Peyer's patch (tissue), 4 donors: ENCODE measurements at places on chromosomes 11 and 22.

DNA sequence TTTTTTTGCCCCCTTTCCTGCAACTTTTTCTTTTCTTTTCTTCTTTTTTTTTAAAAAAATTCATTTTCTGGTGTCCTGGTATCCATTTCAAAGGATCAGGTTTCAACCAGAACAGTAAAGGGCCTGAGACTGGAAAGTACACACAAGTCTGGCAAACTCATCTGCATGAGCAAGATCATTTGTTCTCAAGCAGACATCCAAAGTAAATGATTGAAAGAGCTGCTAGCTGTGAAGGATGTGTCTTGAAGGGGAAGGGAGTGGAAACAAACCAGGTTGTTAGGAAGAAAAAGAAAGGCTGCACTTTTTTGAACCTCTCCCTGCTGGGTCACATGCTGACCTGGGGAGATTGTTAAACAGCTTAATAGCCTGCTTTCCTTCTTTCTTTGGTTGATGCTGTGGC is 5.3 kb downstream of the YAP1 start:
- H3K27me3 ChIP-seq, result no peaks in the 10 kb centered on the region
- no peaks in the 10 kb centered on the region for H3K36me3 ChIP-seq
- no peak overlapping the region for H3K4me3 ChIP-seq
- H3K4me1 ChIP-seq, result no peaks in the 10 kb centered on the region
- H3K27ac ChIP-seq, result no peak overlapping the region

DNA sequence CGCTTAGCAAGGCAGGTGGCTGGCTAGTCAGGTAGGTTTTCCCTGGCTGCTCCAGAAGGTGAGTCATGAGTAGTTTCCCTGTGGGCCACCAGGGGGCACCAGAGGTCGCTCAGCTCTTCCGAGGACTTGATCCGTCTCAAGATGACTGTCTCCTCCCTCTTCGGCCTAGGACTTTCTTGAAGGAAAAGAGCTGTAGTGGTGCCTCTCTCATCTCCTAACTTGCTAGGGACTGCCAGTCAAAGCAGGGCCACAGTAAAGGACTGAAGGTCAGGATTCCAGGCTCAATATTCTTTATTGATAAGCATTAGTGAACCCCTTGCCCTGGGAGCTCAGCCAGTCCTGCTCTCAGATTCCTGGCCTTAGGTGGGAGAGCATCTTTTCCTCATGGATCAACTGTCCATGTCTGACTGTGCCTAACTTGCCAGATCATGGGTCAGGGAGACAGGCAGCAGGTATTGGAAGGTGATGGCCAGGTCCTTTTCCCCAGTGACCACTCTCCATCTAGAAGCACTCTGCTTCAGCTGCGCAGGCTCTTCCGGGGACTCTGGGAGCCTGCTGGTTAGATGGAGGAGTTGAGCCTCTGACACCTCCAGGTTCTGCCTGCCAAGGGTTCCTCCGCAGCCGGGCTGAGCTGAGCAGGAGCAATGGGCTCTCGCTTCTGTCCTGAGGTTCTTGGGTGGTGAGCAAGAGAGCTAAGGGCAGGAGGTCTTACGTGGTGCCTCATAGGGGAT is 1.9 kb downstream of the POLD4 start:
- H3K27ac ChIP-seq, result peak overlapping the region; percentile 100
- H3K4me1 ChIP-seq, result peaks cover 47% of the 10 kb centered on the region
- H3K27me3 ChIP-seq, result no peaks in the 10 kb centered on the region
- peak; percentile 77 for DNase-seq
- peak overlapping the region; percentile 79 for H3K4me3 ChIP-seq

DNA sequence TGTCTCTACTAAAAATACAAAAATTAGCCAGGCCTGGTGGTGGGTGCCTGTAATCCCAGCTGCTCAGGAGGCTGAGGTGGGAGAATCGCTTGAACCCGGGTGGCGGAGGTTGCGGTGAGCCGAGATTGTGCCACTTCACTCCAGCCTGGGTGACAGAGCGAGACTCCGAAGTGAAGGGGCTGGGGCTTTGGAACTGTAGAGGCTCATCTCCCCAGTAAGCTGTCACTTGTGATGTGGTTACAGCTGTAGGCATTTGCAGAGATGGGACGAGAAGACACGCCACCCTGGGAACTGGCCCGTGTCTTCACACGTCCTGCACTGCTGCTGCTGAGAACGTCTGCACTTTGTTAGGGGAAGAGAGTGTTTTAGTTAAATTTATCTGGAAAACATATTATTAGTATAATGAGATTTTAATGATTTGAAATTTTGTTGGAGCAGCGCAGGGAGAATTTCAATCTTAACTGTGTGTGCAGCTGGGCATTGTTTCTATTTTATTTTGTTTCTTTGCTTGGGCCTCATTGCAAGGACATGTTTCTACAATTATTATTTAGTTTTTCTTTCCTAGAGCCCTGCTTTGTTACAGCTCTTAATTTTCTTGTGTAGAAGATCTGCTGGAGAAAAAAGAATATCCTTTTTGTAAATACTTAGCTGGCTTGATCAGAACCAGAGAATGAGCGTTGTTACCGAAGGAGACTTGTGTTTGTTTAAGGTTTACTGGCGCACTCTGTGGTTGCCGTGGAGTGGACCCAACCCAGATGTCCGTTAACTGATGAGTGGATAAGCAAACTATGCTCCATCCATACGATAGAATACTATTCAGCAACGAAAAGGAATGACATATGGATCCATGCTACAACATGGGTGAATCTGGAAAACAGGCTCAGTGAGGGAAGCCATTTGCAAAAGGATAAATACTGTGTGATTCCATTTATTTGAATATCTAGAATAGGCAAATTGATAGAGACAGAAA is 18.4 kb downstream of the PARVB start:
- no peak overlapping the region for H3K4me3 ChIP-seq
- H3K27ac ChIP-seq, result no peak overlapping the region
- peak; percentile 60 for DNase-seq
- H3K36me3 ChIP-seq, result no peaks in the 10 kb centered on the region
- H3K4me1 ChIP-seq, result no peaks in the 10 kb centered on the region

- H3K4me3 ChIP-seq, result no peak overlapping the region
- no peaks in the 10 kb centered on the region for H3K4me1 ChIP-seq
- no peaks in the 10 kb centered on the region for H3K27me3 ChIP-seq
- H3K27ac ChIP-seq, result no peak overlapping the region
- H3K36me3 ChIP-seq, result no peaks in the 10 kb centered on the region
- no peak for DNase-seq
These were observed 31.4 kb upstream of the SLC22A25 start for GRCh38 chr11:63274776-63275175.

GRCh38 chr11:61071913-61072312 is 30.4 kb upstream of the CD5 start:
- DNase-seq, result no peak
- peaks cover 10% of the 10 kb centered on the region for H3K4me1 ChIP-seq
- H3K36me3 ChIP-seq, result no peaks in the 10 kb centered on the region
- H3K27ac ChIP-seq, result peak overlapping the region; percentile 8

GRCh38 chr11:113474362-113475159 is 637 bp downstream of the DRD2 start:
- H3K4me3 ChIP-seq, result no peak overlapping the region
- H3K4me1 ChIP-seq, result no peaks in the 10 kb centered on the region
- DNase-seq, result no peak

DNA sequence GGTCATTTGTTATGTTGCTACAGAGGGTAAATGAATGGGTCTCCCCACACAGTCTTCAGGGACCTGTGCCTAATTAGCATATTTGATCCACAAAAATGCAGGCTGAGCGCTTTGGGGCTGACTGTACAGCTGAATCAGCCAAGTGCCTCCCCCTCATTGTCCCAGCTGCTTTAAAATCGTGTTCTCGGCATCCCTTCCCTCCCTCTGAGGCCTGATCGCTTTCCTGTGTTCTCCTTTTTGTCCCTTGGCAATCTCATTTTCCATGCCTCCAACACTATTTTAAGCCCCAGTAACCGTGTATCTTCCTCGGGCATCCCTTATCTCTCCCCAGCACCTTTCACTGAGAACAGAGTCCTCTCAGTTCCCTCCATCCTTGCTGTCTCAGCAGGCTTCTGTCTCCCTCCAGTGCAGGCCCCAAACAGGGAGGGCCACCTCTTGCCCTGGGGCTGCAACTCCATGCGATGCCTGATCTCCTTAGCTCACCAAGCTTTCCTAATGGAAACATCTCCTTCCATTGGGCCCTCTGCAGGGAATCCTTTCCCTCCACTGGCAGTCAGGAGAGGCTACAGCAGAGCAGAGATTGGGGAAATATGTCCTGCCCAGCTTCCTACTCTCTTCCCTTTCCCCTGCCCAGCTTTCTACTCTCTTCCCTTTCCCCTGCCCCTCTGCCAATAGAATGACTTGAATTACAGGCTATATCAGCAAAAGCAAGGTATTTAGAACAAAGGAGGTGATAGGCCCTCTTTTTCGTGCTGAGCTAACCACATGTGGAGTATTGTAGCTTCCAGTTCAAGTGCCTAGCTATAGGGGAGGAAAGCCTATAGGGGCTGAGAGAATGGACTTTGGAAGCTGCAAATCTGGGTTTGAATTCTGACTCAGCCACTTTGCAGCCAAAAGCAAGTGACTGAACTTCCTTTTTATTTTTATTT is 13.8 kb downstream of the UQCR10 start:
- no peaks in the 10 kb centered on the region for H3K27me3 ChIP-seq
- no peaks in the 10 kb centered on the region for H3K36me3 ChIP-seq
- H3K4me3 ChIP-seq, result no peak overlapping the region
- peaks cover 6% of the 10 kb centered on the region for H3K4me1 ChIP-seq
- peak overlapping the region; percentile 12 for H3K27ac ChIP-seq

GRCh38 chr11:2825261-2825888 is 60.2 kb downstream of the CDKN1C start:
- no peaks in the 10 kb centered on the region for H3K36me3 ChIP-seq
- peak; percentile 26 for DNase-seq
- H3K4me1 ChIP-seq, result no peaks in the 10 kb centered on the region
- no peaks in the 10 kb centered on the region for H3K27me3 ChIP-seq
- H3K4me3 ChIP-seq, result no peak overlapping the region

- no peaks in the 10 kb centered on the region for H3K27me3 ChIP-seq
- H3K4me1 ChIP-seq, result no peaks in the 10 kb centered on the region
- no peak for DNase-seq
- no peak overlapping the region for H3K4me3 ChIP-seq
These were observed 42.4 kb upstream of the HIPK3 start for GRCh38 chr11:33214767-33215166.

- H3K4me1 ChIP-seq, result no peaks in the 10 kb centered on the region
- no peaks in the 10 kb centered on the region for H3K27me3 ChIP-seq
- H3K4me3 ChIP-seq, result no peak overlapping the region
- no peak overlapping the region for H3K27ac ChIP-seq
- no peak for DNase-seq
These were observed 17.9 kb downstream of the APLNR start for GRCh38 chr11:57219021-57219627.

GRCh38 chr11:123378096-123378495 is 52.0 kb upstream of the GRAMD1B start:
- H3K36me3 ChIP-seq, result no peaks in the 10 kb centered on the region
- DNase-seq, result no peak
- H3K4me1 ChIP-seq, result no peaks in the 10 kb centered on the region
- H3K4me3 ChIP-seq, result no peak overlapping the region

DNA sequence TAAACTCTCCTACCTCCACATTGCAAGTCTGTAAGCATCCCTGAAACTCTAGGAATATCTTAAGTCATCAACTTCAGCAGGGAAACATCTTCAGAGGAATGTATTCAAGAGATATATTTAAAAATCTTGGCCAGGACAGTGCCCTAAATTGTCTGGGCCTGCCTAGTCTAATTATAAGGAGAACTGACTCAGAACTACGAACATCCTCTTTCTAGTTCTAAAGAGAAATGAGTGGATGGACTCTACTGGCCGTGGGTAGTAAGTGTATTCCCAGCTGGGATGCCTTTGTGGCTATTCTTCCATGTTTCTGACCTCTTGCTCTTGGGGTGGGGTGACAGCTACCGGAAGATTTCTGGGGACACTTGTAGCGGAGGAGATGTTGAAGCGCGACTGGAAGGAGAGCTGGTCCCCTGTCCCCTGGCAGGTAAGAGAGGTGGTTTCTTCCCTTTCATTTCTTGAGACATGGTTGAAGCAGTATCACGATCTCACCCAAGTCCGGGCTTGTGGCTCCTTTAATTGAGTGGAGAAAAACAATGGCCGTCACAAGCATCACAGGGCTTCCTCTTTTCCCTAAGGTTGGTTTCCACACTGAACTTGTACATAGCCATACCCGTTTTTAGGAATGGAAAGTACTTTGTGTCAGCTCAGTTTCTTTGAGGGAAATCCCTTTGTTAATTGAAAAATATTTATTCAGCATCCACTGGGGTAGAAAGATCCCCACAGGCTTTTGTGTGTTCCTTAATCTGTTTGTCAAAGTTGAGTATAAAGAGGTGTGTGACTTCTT is 97.7 kb upstream of the SORL1-AS1 start:
- no peaks in the 10 kb centered on the region for H3K27me3 ChIP-seq
- no peak overlapping the region for H3K4me3 ChIP-seq
- H3K27ac ChIP-seq, result no peak overlapping the region
- H3K36me3 ChIP-seq, result no peaks in the 10 kb centered on the region
- DNase-seq, result no peak
- peaks cover 5% of the 10 kb centered on the region for H3K4me1 ChIP-seq

- no peak for DNase-seq
- no peak overlapping the region for H3K4me3 ChIP-seq
- no peak overlapping the region for H3K27ac ChIP-seq
- no peaks in the 10 kb centered on the region for H3K4me1 ChIP-seq
These were observed 41.6 kb downstream of the FDX1 start for GRCh38 chr11:110471371-110471770.

DNA sequence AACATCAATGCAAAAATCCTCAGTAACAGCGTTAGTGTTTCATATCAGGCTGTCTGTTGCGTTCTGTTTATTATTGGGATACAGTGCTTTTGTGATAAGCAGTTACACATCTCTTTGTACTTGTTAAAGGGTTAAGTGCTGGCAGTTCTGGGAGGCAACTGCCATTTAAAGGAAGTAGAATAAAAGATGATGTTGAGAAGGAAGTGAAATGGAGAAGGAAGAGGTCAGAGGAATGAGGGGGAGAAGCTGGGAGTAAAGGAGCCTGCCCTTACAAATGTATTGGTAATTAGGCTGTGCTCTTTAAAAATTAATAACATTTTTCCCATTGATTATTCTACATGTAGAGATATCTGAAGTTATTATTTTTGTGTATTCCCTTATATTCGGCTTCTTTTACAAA is 674.7 kb downstream of the NTM start:
- no peak overlapping the region for H3K4me3 ChIP-seq
- no peaks in the 10 kb centered on the region for H3K27me3 ChIP-seq
- no peaks in the 10 kb centered on the region for H3K4me1 ChIP-seq

DNA sequence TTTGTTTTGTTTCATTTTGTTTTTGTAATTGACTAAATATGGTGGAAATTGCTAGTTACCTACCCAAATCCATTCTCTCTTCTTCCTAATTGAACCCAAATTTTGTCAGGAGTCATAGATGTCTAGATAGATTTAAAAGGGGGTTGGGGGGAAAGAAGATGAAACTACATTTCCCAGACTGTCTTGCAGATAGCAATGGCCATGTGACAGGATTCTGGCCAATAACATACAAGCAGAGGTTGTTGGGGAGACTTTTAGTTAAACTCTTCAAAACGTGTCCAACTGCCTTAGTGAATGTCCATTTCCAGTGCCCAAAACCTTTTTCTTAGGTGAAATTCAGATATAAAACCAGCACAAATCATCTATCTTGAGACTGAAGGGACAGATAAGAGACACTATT is 583.9 kb upstream of the API5 start:
- no peak for DNase-seq
- no peaks in the 10 kb centered on the region for H3K4me1 ChIP-seq
- H3K27ac ChIP-seq, result no peak overlapping the region
- no peaks in the 10 kb centered on the region for H3K36me3 ChIP-seq
- H3K4me3 ChIP-seq, result no peak overlapping the region

GRCh38 chr22:30314915-30315314 is 11.8 kb downstream of the TBC1D10A start:
- no peak for DNase-seq
- H3K27ac ChIP-seq, result peak overlapping the region; percentile 51
- no peak overlapping the region for H3K4me3 ChIP-seq
- H3K4me1 ChIP-seq, result peaks cover 58% of the 10 kb centered on the region
- H3K27me3 ChIP-seq, result no peaks in the 10 kb centered on the region

- DNase-seq, result no peak
- H3K36me3 ChIP-seq, result no peaks in the 10 kb centered on the region
- H3K27me3 ChIP-seq, result no peaks in the 10 kb centered on the region
- no peaks in the 10 kb centered on the region for H3K4me1 ChIP-seq
These were observed 389.1 kb downstream of the AASDHPPT start for GRCh38 chr11:106466521-106467080.
